NCI-H1105 (cell line): ENCODE measurements at places on chromosomes 1 and 21.
A peak's percentile ranks its signal among the peaks of the same experiment; 100 is the strongest.

GRCh38 chr1:37040773-37041172 is 6.5 kb upstream of the GRIK3 start:
- DNase-seq: peak; percentile 82

DNA sequence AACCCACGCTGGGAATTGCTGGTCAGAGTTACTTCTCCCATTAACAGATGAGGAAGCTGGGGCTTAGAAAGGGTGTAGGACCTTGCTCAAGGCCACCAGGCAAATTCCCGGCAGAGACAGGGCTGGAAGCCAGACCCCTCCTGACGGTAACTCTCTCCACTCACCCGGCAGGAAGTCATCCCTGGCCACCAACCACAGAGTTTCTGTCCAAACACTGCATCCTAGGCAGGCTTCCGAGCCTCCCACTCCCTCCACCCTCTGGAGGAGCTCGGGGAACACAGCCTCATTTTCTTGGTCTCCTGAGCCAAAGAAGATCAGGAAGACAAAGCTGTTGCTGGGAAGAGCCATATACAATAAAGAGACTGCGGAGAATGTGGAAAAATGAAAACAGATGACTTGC is 25.0 kb upstream of the ZNF436 start:
- DNase-seq: no peak

- peak; percentile 42 for DNase-seq
These were observed 26.6 kb downstream of the TMEM51 start for GRCh38 chr1:15180189-15180588.

GRCh38 chr1:42173961-42174735 is 9.6 kb upstream of the GUCA2A start:
- DNase-seq: no peak

DNA sequence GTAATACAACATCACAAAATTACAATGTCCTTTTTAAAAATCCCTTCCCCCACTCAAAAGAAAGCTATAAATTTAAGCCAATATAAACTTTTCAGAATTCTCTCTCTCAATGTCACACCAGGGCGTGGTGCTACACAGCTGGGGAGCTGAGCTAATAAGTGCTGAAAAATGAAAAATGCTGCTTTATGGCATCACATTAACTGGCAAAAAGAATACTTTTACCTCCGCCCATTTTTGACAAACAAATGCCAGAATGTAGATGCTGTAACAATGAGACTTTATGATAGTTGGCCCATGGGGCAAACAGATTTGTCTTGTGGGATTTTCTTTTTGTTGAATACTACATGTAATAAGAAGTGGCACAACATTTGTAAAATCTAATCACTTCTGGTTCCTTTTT is 12.7 kb upstream of the LYPLAL1 start:
- DNase-seq: no peak

- no peak for DNase-seq
These were observed 77.9 kb upstream of the KCNJ15 start for GRCh38 chr21:38178653-38179470.

DNA sequence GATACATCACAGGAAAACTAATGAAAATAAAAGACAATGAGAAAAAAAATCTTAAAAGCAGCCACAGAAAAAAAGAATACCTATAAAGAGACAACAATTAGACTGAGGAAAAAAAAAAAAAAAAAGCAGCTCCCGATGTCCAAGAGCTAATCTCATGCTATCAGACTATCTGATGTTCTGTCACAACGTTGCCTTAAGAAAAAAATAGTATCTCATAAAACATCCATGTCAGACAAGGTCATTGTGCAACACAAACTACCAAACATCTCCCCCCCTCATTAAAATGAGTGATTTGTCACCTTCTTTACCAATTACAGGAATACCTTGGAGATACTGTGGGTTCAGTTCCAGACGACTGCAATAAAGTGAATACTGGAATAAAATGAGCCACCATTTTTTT is 68.9 kb downstream of the ZNF644 start:
- no peak for DNase-seq

DNA sequence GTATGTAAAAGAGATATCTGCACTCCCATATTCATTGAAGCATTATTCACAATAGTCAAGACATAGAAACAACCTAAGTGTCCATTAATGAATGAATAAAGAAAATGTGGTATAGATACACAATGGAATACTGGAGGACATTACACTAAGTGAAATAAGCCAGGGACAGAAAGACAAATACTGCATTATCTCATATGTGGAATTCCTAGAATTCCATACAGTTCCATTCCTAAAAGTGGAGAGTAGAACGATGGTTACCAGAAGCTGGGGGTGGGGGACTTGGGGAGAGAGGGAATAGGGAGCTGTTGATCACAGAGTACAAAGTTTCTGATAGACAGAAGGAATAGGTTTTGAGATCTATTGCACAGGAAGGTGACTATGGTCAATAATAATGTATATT is 7.4 kb downstream of the TMED5 start:
- no peak for DNase-seq
